ENCODE measurements at places on chromosomes 4 and X.

GRCh38 chr4:123064390-123064789 is 142.0 kb upstream of the NUDT6 start:
- no peak for DNase-seq

DNA sequence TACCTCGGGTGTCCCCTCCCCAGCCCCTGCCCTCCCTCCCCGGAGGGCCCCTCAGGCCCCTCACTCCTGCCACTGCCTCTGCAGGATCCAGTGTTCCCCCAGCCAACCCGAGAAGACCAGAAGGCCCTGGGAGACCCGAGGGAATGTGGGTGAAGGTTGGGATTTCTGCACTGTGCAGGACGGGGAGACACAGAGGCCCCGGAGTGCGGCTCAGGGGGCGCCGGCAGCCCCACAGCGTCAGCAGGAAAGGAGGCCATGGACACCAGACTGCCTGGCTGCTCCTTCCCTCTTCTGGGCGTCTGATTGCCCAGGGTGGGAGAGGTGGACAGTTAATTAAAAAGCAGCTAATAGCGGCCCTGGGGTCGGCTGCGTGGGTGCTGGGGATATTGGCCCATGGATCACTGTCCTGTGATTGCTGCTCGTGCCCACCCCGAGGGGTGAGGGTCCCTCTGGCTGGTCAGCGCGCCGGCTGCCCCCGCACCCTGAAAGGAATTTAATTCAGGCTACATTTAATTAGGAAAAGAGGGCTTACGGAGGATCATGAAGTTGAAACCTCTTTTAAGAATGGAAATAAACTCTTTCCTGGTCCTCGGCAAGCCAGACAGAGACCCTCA is 57.8 kb upstream of the NKX1-1 start:
- DNase-seq, result no peak

- no peak for DNase-seq
Observed at GRCh38 chrX:98795636-98796035, 1614.4 kb downstream of the PCDH19 start.

- no peak for DNase-seq
Observed at GRCh38 chr4:88171206-88171605, 12.8 kb upstream of the ABCG2 start.

GRCh38 chr4:25949173-25949748 is 35.2 kb downstream of the SMIM20 start:
- DNase-seq, result no peak

DNA sequence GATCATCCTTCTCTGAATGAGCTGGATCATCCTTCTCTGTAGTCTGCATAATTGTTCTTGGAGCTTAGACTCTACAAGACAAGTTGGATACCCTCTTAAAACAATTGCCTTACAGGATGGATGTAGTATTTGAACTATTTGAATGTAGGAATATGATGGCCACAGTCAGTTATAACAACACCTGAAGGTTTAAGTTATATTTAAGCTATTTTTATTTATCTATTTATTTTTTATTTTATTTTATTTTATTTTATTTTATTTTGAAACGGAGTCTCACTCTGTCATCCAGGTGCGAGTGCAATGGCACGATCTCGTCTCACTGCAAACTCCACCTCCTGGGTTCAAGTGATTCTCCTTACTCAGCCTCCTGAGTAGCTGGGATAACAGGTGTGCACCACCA is 149.9 kb upstream of the SLIT2 start:
- DNase-seq, result no peak

GRCh38 chr4:25493466-25493865 is 116.4 kb downstream of the ANAPC4 start:
- DNase-seq, result no peak

DNA sequence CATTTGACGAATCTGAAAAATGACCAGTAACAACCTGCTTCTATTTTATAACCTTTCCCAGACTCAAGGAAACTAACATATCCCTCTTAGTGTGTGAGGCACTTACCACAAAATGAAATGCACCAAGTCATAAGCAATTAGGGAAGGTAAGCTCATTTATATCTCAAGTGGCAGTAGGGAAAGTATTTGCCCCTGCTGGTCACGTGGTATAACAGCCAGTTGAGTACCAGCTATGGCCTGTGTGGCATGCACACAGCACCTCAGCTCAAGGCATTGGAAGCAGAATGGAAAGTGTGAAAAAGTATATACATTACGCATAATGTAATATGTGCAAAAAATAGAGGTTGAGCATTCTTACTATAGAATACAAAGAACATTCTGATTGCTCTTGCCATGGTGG is 178.3 kb upstream of the GYPA start:
- no peak for DNase-seq

- DNase-seq, result no peak
Observed at GRCh38 chrX:17395154-17395553, 20.2 kb downstream of the NHS start.

DNA sequence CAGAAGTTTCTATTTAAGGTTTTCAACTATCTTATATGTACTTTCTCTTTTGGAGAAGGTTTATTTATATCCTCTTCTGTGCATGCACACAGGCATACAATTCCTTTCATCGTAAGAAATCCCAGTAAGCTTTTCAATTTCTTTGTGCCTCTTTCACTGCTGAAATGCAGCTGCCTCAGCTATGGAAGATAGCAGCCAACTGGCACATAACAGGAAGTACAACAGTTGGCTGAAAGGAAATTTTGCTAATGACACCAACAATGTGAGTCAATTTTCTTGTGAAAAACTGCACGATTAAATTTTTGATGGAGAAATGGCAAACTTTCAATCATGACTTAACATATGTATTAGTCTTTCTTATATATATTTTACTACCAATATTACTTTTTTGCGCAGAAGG is 74.5 kb upstream of the PAQR3 start:
- DNase-seq, result no peak

DNA sequence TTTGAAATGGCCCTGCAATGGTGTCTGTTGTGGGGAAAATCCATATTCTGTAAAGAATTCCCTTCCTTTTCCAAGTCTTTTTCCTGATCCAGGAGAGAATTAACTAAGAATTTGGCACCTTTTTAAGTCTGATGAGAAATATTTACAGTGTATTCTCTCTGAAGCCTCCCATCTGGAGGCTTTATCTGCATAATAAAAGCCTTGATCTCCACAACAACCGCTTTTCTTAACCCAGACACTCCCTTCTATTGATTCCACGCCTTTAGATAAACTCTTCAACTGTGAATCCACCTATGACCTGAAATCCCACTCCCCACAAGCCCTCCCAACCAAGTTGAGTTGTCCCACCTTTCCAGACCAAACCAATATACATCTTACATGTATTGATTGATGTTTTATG is 43.1 kb upstream of the TMPRSS11E start:
- DNase-seq, result no peak

DNA sequence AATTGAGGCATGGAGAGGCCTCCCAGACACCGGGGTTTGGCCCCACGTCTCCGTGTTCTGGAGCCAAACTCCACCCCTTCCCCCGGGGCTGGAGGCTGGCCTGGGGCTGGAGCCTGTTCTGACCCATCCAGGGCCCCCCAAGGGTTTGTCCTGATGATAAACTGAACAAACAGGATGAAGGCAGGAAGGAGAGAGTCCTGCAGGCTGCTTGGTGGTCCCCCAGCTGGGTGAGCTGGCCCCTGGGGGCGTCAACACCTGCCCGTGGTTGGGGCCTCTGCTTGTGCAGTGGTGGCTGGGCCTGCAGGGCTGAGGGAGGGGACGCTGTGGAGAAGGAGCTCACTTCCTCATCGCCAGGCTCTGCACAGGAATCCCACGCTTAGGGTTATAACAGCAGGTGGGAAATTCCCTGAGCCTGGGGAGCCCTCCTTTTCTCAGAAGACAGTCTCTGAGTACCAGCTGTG is 2.3 kb downstream of the SH3TC1 start:
- no peak for DNase-seq

DNA sequence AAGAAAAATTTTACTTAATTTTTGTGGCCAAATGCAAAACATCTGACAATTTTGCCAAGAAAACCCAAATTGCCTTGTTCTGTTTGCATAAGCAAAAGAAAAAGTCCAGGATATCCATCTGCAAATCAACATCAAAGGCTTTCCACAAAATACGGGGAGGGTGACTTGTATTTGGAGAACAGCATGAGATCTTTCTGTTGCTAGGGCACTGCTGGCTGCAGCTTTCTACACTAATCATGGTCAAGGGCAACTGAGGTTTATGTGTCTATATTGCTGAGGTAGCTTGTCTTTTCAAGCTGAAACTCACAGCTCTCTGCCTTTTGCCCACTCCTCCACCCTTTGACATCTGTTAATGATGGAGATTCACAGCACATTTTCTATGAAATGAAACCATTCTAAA is 389.1 kb downstream of the NKX6-1 start:
- DNase-seq, result no peak

GRCh38 chrX:136880003-136880451 is 498 bp downstream of the RBMX start:
- DNase-seq, result peak; percentile 4

GRCh38 chr4:41940834-41941233 is 5.6 kb downstream of the TMEM33 start:
- DNase-seq, result no peak

GRCh38 chr4:946517-947471 is 14.5 kb downstream of the TMEM175 start:
- DNase-seq, result no peak

- DNase-seq, result no peak
Observed at GRCh38 chr4:8459867-8460445, 19.4 kb downstream of the TRMT44 start.

DNA sequence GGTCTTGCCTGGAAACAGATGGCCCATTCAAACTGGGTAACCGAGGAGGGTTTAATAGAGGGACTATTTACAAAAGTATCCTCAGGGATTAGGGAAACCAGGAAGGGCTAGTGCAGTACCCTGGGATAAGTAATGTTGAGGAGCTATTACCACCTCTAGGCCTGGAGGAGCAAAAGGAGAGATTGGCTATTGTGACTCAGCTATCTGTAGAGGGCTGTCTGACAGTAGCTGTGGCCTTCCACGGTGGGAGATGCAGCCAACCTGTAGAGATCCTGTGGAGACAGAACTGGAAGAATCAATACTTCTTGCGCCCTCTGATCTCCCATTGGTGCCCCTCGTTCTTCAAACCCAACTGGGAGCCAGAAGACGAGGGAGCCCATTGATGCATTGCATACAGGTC is 34.1 kb upstream of the RPS6KA3 start:
- DNase-seq, result no peak

Measured in prostate gland (tissue), 2 donors.